ENCODE measurements at places on chromosomes 11 and 22. TPM values are rescaled to one million over a fixed set of nuclear protein-coding genes. Genes with fewer than 3 reads are reported as not detected.

PHLDA2 gene
- total RNA-seq: 5.4 TPM

GRCh38 chr11:103662880-103663279, 373.6 kb upstream of the DDI1 start:
- no peak for DNase-seq

DNA sequence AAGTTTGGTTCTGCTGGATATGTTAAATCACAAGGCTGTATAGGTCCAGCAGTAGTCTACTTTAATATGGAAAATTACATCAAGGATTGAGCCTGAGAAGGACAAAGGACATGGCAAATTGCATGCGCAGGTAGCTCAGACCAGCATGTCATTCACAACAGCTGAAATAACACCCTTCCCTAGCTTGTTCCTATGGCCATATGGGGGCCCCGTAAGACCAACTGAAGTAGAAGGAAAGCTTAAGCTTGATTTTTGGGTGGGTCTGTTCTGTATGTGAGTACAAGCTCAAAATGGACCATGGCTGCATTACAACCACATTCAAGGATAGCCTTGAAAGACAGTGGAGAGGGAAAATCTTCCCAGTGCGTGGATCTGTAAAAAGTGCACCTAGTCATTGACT, 20.6 kb upstream of the PDE3B start:
- DNase-seq: no peak

GRCh38 chr11:12842933-12843636, 166.0 kb upstream of the RASSF10 start:
- no peak for DNase-seq

NOL12 gene
- 28.3 TPM for total RNA-seq

GRCh38 chr11:34165786-34166555, 60.5 kb downstream of the NAT10 start:
- no peak for DNase-seq

NAV2 gene
- 73.6 TPM for total RNA-seq

NAALAD2 gene
- 4.1 TPM for total RNA-seq

EIF4G2 gene
- 949 TPM for total RNA-seq

DGAT2 gene
- total RNA-seq: 2.6 TPM

- no peak for DNase-seq
These were observed 494 bp downstream of the CHID1 start for GRCh38 chr11:910044-910588.

DNA sequence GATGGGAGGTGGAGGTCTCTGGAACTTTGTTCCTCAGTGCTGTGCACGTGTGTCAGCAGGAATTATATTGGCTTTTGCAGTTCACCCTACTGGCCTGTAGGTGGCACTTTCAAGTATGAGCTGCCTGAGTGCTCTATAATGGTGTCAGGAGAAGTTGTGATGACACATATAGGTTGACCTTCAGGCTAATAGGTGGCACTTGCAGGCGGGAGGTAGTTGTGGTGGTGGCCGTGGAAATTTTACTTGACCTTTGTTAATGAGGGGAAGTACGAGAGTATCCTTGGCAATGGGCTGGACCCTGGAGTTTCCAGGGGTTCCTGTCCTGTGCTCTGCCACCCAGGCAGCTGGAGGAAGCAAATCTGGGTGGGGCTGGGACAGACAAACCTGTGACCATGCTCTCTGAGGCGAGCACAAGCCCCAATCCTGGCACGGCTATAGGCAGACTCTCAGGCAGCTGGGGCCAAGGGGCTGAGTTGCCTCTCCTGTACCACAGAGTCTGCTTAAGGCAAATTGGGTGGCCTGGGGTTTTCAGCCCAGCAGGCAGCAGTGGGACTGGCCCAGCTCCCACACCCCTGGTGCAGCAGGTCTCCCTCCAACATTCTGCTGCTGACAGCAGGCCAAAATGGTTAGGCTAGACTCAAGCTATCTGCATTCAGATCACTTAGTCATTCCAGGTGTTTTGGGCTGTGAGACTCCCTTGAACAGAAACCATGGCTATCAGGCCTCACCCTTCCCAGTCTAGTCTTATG, 147.5 kb upstream of the CTSC start:
- DNase-seq: peak; percentile 63

GRCh38 chr11:58493676-58494075, 14.2 kb downstream of the OR5B21 start:
- no peak for DNase-seq

DNA sequence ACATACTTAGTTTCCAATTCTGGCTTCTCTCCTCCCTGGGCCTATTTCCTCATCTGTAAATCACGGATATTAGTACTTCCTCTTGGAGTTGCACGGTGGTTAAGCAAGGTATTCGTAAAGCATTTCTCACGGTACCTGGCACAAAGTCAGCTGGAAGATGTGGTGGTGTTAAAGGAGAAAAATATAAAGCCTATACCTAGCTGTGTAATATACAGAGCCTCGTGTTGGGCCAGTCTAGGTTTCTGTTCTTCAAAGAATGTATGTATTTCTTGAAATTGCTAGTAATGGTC, 47.2 kb downstream of the DBX1 start:
- DNase-seq: no peak

DNA sequence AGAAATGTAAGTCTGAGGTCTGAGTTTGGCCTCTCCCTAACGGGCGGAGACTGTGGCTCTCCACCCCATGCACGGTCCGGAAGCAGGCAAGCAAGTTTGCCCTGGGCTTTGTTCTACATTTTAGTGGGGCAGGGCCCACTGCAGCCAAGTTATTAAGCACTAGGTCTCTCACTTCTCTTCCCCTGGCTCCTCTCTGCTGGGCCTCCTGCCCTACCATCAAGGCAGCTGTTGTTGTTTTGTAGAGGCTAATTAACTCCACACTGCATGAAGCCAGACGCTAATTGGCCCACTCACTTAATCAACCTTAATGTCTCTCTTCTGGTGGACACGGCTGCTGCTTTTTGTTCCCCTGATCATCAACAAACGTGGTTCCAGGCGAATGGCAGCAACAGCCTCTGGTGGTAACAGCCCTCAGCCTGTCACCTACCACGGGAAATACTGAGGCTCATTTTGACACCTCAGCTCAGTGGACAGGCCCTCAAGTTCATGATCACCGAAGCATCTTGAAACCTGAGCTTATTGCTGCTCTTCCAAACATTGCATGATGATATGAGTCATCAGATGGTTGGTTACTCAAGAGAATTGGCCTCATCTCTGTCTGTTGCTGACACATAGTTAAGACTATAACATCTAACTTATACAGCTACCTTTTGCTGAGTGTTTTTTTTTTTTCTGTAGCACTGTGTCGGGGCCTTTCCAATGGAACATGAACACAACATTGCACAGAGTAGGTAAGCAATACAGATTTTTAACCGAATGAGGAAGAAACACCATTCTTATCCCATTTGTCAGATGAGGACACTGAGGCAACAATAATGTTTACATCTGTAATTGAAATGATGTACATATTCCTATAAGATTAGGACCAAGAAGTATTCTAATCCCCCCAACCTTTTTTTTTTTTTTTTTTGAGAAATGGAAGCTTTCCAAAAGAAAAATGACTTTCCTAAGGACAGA, 20.8 kb upstream of the LMO2 start:
- DNase-seq: no peak

DNAJB7 gene
- total RNA-seq: not detected

CASP5 gene
- not detected for total RNA-seq

- peak; percentile 84 for DNase-seq
These were observed 6.5 kb upstream of the MFNG start for GRCh38 chr22:37492428-37493344.

GRCh38 chr11:48008951-48009270, 28.6 kb downstream of the PTPRJ start:
- DNase-seq: no peak

DNA sequence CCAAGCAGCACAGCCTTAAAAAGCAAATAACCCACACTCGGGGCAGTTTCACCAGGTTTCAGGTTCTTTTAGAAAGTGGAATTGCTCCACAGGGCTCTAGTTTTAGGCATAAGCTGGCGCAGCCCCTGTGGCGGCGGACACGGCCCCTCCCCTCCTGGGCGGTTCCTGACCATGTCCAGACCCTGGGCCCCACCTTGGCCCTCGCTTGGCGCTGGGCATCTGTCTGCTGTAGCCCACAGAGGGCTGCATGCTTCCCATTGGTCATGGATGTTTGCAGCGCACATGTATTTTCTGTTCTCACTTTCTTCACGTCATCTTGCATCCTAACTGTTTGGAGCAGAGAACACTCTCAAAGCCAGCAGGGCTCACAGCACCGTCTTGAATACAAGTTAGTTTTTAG, 244.3 kb downstream of the BRD1 start:
- DNase-seq: peak; percentile 35

FIBP gene
- total RNA-seq: 74.3 TPM

OR51B6 gene
- total RNA-seq: not detected

DNA sequence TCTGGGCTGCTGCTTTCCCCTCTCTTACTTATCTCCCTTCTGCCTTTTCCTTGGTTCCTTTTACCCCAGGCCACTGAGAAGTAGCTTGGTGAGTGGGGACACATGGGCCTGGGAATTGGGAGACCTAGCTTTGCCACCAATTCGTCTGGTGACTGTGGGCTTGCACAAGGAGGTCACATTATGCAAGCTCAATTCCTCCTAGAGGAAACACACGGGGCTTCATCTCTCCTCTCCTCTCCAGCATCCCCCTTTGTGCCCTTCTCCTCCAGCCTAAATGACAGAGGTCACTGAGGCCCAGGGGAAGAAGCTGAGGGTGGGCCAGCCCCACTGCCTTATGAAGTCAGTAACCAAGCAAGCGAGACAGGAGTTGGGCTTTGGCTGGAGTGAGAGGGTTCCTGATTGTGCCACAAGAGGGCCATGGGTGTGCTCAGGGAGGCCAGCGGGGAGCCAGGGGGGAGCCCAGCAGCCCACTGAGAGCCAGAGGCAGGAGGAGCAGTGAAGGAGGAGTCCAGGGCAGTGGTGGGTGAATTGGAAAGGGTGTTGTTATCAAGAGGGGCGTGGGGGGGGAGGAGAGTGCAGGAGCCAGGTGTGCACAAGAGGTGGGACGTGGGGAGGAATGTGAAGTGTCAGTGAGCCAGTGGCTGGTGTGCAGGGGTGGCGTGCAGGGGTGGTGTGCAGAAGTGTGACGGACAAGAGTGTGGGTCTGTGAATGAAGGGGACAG, 2.0 kb downstream of the CLCF1 start:
- peak; percentile 66 for DNase-seq

- no peak for DNase-seq
These were observed 3.4 kb upstream of the MUC5B start for GRCh38 chr11:1219446-1219833.
